ENCODE measurements at places on chromosomes 5 and 9.

GRCh38 chr5:10737880-10738279 is 23.2 kb downstream of the DAP start:
- DNase-seq: no peak

DNA sequence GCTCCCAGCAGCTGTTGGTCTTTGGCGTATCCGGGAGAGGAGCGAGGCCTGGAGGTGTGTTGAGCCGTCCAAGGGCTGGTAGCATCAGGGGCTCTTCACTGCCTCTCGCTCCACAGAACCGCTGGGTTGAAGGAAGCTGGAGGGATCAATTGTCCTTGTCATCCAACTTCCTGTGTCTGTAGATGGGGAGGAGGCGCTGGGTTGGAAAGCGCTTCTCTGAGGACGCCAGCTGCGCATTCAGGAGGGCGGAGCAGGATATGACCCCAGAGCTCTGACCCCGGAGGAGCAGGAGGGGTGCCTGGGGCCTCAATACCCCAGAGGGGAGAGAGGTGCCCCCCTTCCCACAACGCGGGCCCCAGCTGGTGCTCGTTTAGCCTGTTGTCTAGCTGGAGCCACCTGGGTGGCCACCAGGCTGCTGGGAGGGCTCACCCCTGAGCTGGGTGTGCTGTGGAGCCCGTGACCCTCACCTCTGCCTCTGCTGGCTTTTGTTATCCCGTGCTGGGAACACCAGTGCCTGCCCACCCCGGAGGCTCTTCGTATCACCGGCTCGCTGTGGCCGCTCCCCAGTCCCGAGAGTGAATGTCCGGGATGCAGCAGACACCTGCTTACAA is 2.0 kb upstream of the DBH start:
- DNase-seq: no peak

DNA sequence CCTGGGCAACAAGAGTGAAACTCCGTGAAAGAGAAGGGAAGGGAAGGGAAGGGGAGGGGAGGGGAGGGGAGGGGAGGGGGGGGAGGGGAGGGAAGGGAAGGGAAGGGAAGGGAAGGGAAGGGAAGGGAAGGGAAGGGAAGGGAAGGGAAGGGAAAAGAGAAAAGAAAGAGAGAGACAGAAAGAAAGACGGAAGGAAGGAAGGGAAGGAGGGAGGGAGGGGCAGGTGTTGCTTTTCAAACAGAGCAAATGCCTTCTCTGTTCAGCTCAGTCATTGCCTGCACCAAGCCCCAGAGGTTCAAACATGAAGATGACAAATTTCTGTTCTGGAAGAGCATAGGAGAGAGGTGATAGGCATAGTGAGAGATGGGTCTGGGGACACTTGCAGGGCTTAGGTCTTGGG is 330.0 kb downstream of the DRD1 start:
- no peak for DNase-seq

DNA sequence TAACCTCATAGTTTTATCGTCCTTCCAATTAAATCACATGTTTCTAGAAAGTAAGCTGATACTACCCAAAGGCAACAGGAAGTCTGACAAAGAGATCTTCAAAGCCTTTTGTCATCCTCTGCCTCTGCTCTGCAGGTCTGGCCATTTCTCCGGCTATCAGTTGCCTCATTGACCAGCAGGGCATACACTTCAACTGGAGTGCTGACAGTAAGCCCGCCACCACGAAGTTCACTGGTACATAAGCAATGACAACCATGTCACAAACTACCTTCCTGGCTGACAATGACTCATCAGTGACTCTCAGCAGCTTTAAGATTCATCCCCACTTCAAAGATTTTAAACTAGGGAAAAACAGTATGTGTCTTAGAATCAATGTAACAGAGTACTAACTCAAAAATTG is 20.6 kb downstream of the SPTLC1 start:
- no peak for DNase-seq

GRCh38 chr5:134874831-134875655 is 872 bp downstream of the TXNDC15 start:
- DNase-seq: peak; percentile 84

DNA sequence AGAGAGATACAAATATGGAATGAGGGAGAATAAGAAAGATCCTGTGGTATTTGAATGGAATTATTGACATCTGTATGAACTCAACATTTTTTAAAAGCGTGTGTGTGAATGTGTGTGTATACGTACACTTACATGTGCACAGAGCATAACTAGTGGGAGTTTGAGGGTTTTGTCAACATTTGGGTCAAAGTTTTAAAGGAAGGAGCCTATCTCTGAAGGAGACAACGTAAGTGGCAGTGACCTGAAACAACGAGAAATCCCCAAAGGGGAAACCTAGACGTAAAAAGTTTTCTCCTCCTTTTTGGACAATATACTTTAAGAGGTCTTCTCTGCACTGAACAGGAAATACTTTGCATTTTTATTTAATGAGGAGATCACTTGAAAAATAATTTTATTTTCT is 40.2 kb upstream of the DTWD2 start:
- DNase-seq: no peak

DNA sequence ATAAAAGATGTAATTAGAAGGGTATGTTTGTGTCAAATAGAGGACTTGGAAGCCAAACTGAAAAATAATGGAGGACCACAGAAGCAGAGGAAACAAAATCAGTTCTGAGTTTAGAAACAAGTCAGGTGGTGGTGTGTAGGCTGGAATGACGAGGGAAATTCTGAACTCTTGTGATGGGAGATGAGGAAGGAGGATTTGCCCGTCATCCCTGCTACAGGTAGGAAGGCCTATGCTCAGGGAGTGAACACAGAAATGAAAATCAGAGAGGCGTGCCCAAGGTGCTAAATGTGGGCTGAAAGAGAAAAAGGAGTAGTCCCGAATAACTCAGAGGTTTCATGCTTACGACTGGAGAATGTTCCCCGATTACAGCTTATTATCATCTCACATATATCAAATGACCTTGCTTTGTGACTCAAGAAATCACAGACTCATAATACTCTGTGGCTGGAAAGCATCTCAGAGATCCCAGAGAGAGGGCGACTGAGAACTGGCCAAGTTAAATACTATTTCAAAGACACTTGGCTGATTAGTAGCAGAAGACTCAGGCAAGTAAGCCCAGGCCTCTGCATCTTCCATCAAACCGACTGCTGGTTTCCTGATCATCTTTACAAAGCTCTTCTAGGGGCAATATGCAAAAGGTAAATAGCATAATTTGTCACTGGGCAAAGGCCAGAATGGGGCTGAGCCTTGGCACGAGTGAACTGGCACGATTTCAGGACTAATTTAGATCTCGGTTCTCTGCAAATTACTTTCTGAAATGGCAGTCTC is 126.0 kb downstream of the SUSD1 start:
- no peak for DNase-seq

DNA sequence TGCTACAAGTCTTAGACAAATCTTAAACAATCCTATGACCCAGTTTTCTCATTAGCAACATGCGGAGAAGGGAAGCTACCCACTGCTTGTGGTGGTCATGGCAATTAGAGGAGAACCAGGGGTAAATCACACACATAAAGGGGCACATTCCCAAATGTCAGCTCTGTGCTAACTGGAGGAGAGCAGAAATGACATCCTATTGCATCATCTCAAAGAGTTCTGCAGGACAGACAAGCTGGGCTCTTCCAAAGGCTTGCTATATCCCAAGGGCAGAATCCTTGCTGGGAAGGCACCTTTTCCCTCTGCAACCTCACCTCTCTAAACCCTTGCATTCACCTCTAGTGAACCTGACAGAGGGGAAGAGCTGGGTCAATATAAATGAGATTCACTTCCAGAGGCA is 17.0 kb upstream of the WWC1 start:
- DNase-seq: no peak

- no peak for DNase-seq
Measured at GRCh38 chr9:93575796-93576257, 557 bp upstream of the PHF2 start.

DNA sequence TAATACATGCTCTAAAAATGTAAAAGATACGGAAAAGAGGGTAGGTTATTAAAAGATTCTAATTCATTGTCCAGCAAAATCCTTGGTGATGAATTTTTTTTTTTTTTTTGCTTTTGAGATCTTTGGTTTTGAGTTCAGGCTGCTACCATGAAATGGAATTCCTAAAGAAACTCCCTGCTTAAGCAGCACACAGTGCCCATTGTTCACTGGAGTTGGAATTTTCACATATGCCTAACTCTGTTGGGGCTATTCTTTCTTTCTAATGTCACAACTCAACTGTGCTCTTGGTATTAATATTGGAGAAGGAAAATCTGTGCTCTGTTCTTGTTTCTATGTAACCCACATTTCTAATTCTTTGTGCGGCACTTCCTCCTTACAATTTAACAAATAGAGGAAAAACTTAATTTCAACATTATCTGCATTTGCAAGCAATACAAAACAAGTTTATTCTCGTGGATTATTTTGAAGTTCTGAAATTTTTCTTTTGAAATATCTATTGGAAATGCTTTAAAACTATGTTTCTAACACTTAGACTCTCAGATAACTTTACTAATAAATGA is 21.6 kb downstream of the MATR3 start:
- no peak for DNase-seq

- no peak for DNase-seq
Measured at GRCh38 chr5:27234916-27235315, 196.5 kb upstream of the CDH9 start.

DNA sequence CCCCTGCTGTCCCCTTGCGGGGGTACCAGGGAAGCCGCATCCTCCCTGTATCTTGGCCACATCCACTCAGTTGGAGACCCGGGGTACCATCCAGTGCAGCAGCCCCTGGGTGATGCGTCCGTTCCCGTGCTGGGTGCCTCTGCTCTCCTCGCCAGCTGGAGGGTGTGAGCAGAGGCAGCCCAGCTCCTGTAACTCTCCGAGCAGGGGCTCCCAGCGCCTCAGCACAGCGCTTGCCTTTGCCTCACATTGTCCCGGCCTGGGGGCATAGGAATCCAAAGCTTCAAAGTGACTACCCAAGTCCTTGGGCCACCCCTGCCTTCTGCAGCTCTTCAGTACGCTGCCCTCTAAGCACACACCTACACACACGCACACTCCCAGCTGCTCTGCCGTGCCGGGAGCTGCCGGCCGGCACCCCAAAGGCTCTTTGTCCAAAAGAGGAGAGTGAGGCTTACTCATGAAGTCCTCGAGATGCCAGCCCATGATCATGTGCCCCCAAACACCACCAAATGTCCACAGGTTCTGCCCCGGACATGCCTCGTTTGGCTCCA is 733 bp downstream of the ANGPTL2 start:
- DNase-seq: peak; percentile 47
